Stimulated activated CD4-positive, alpha-beta T cell treated with anti-CD3 and anti-CD28 coated beads, Interleukin-1b, Interleukin-23, amount 100 ng/mL, for 48 hours (primary cell): ENCODE measurements at places on chromosomes 12 and 14.

DNA sequence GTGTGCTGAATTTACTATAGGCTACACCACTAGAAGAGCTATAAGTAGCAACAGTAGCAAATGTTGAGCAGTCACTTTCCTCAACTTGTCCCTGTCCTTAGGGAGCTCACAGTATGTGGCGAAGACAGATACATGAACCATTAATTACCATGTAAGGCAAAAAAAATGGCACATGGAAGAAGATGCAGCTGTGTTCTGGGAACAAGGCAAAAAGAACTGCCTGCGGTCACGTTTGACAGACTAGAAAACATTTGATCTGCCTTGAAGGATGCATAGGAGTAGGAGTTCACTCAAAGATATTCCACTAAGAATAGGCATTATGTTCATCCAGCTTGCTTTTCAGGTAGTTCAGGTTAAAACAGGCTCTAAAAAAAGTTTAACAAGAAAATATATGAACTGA is 46.5 kb upstream of the IFNG-AS1 start:
- no peak for DNase-seq

- DNase-seq, result no peak
Observed at GRCh38 chr12:89140141-89140540, 212.2 kb downstream of the DUSP6 start.

- DNase-seq, result peak; percentile 51
Observed at GRCh38 chr12:1593174-1594005, 991 bp downstream of the FBXL14 start.

GRCh38 chr12:84843593-84844144 is 68.9 kb downstream of the SLC6A15 start:
- DNase-seq, result no peak

GRCh38 chr12:133231001-133231400 is 4.7 kb downstream of the ANHX start:
- DNase-seq, result no peak

DNA sequence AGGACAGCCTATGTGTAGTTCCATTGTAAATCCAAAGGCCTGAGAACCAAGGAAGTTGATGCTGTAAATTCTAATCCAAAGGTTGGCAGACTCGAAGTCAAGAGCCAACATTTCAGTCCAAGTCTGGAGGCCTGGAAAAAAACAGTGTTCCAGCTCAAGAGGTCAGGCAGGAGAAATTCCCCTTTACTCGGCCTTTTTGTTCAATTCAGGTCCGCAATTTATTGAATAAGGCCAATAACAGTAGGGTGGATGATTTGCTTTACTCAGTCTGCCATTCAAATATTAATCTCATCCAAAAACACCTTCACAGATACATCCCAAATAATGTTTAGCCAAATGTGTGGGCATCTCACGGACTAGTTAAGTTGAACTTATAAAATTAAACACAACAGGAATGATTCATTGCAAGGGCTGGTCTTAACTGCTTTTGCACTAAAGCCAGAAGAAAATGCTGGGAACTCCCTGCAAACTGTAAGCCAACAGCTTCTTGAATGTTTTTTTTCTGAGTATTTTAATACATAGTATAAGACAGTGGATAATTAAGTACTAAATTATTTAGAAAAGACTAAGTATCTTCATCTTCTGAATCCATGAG is 197.4 kb upstream of the GARIN6 start:
- DNase-seq, result no peak

GRCh38 chr14:78950649-78951048 is 780.5 kb downstream of the NRXN3 start:
- no peak for DNase-seq

DNA sequence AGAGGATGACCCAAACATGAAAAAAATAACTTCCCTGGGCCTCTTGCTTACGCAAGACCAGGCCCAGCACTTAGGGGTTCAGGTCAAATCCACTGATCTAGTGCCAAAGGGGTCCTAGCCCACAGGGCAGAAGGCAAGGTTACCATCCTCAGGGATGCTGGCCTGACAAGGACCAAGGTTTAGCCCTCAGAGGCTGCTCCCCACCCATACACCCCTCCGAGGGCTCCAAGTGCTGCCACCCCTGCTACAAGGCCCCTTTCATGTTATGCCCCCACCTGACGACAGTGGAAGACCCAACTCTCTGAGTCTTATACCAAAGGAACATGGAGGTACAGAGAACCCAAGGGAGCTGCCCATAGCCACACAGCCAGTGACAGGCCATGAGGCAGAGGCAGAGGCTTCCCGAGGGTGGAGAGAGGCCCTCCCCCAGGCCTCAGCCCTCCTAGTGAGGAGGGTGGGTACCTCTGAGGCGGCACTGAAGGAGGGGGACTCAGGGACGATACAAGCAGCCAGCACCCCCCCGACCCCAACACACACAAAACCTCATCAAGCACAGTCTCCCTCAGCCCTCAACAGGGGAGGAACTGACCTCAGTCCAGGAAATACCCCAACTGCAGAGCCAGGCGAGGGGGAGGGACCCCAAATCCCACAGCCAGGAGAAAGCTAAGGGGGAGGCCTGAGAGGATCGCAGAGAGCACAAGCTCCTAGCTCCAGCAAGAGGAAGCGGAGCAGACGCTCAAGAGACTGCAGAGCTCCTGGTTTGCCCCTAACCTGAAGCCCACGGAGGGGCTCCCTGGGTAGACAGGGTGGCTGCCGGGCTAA is 37.0 kb downstream of the ANAPC7 start:
- no peak for DNase-seq

DNA sequence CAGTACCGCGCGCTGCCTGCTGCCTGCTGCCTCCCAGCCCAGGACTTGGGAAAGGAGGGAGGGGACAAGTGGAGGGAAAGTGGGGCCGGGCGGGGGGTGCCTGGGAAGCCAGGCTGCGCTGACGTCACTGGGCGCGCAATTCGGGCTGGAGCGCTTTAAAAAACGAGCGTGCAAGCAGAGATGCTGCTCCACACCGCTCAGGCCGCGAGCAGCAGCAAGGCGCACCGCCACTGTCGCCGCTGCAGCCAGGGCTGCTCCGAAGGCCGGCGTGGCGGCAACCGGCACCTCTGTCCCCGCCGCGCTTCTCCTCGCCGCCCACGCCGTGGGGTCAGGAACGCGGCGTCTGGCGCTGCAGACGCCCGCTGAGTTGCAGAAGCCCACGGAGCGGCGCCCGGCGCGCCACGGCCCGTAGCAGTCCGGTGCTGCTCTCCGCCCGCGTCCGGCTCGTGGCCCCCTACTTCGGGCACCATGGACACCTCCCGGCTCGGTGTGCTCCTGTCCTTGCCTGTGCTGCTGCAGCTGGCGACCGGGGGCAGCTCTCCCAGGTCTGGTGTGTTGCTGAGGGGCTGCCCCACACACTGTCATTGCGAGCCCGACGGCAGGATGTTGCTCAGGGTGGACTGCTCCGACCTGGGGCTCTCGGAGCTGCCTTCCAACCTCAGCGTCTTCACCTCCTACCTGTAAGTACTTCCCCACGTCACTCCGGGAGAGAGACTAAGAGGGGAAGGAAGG is at the start of gene LGR5:
Gene LGR5, plus strand, starts transcription at position 186 of the 732 bp plus-strand sequence. Its CDS starts 283 bp downstream, at position 469.
- peak; percentile 12 for DNase-seq

- no peak for DNase-seq
Observed at GRCh38 chr14:22537436-22538310, 51.4 kb downstream of the DAD1 start.
